NCI-H1105 treated with DMSO at 0.1 percent for 48 hours (cell line): ENCODE measurements at places on chromosomes 16 and 17.

GRCh38 chr17:18143044-18143936 is 34.7 kb downstream of the MYO15A start:
- DNase-seq = no peak

GRCh38 chr17:63930951-63931575 is 1.1 kb downstream of the CD79B start:
- no peak for DNase-seq

DNA sequence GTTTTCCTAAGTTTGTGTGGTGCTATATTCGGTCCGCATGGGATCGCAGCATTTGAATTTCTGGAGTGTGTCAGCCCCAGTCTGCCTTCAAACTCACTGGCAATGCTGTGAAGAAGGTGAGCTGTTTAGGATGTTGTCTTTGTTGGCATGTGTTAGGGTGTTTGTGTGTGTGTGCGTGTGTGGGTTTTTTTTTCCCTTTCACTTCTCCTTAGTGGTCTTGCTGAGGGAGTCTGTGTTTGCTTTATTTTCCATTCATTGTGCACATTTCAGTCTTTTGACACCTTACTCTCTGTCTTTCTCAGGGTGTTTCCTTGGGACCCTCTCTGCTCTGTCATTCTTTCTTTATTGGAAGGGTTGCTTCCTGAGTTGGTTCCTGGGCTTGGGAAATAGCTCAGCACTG is 27.7 kb upstream of the RBFOX1 start:
- DNase-seq = no peak

DNA sequence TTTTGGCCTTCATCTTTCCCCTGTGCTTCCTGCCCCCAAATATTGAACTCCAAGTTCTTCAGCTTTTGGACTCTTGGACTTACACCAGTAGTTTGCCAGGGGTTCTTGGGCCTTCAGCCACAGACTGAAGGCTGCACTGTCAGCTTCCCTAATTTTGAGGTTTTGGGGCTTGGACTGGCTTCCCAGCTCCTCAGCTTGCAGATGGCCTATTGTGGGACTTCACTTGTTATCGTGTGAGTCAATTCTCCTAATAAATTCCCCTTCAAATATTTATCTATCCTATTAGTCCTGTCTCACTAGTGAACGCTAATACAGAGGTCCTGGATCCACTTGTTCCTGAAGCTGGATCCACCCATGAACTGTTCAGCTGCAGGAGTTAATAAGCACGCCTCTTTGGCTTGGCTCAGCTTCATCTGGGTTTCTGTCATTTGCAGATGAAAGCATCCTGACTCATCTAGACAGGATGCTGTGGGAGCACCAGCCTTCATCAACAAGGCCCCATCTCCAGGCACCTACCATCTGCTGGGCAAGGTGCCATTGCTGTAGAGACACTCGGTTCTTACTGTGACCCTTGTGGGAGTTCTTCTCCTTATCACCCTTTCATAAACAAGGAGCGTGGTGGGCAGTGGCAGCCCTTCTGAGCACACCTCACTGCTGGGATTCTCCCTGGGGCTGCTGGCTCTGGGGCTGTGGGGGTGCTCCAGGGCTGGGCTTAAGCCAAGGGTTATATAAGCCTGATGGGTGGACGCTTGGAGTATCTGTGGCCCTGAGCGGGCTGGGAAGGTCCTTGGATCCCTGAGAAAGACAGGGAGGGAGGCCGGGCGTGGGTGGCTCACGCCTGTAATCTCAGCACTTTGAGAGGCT is 23.1 kb downstream of the LAT start:
- DNase-seq = no peak

DNA sequence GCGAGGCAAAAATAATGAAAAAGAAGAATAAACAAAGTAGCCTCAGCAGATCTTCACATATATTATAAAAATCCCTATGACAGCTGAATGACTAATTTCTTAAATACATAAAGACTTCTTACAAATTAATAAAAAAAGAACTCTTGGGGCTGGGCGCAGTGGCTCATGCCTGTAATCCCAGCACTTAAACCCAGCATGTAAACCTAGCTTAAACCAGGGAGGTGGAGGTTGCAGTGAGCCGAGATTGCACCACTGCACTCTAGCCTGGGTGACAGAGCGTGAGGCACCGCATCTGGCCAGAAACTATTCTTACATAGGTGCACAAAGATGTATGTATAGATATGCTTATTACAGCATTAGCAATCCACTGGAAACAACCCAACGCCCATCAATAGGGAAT is 27.7 kb downstream of the C17orf100 start:
- DNase-seq = no peak

DNA sequence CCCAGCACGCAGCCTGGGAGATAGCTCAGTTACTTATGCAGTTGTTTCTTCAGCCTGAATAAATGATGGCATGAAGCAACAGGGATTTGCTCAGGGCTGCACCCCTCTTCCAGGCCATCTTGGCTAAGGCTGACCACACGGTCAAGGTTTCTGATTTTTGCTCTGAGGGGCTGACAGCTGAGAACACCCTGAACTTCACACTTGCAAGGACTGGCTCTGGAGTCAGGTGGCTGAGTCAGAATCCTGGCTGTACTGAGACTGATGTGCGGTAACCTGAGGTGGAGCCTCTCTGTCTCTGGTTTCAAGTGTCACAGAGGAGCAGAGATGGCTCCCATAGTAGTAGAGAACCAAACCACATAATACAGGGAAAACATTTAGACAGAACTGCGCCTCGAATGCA is 4.8 kb downstream of the MTHFSD start:
- no peak for DNase-seq

DNA sequence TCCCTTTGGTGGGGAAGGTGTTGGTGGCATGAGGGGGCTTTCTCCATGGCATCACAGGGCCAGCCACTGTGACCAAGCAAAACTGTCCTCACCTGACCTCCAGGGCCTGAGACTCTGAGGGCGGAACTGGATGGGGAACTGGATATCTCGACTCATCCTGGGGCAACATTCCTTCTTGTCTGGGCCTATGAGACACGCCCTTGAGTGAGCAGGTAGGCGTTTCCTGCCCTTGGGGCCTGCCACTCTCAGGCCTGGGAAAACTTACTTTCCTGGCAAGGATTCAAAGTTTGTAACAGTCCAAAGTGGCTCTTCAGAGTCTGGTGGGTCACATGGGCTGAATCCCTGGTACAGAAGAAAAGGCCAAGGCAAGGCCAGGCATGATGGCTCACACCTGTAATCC is 9.6 kb downstream of the MT1X start:
- peak; percentile 58 for DNase-seq

DNA sequence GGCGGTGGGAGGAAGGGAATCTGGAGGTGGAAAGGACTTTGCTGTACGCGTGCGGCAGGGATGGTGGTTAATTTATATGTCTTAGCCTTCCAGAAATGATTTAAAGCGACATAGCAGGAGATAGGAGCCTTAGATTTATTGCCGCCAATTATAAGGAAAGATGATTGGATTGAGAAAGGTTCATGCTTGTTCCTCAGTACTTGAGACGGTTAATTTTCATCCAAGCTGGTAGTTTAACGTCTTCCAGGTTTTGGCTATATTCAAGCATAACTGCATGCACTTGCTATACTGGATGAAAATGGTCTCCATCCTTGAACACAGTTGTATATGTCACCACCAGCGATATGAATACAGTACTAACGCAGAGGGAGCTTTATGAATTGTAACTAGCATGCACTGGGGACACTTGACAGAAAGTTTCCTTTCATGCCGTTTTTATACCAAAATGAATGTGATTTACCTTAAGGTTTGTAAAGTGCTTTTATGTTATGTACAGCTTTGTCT is 610 bp upstream of the PEX12 start:
- no peak for DNase-seq

DNA sequence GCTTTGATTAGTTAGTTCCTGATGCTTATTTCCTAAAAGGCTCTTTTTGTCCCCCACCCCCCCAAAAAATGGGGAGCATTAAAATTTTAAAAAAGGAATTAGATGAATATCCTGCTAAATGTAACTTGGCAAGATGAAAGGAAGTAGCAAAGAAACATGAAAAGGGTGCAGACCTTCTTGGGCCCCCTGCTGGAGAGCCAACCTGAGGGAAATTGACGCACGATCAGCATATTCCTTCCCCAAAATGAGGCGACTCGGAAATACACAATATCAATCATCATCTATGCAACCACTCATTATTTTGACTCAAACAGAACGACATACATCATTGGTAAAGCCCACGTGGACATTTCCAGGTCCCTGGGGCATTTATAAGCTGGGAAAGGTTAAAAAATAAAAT is 59.7 kb downstream of the GRIN2A start:
- DNase-seq = no peak

GRCh38 chr16:81241706-81242105 is 3.2 kb downstream of the BCO1 start:
- no peak for DNase-seq

DNA sequence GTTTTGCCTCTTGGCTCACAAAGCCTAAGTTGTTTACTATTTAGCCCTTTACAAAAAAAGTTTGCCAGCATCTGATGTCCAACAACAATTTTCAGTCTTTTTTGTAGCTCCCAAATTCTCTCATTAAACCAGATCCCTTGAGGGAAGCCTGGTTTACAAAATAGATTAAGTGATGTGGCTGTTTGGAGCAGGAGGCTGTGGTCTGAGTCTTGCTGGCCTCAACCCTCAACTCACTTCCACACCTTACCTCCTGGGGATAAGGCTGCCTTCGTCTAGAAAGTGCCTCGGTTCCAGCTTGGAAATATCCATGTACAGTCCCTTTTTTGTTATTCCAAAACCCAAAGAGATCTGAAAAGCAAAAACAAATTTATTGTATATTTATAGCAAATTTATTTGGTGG is 138.4 kb downstream of the WWOX start:
- no peak for DNase-seq

GRCh38 chr17:77769215-77769614 is 189.3 kb upstream of the TNRC6C start:
- peak; percentile 11 for DNase-seq

GRCh38 chr17:49217651-49218413 is 7.3 kb downstream of the ABI3 start:
- DNase-seq = no peak

DNA sequence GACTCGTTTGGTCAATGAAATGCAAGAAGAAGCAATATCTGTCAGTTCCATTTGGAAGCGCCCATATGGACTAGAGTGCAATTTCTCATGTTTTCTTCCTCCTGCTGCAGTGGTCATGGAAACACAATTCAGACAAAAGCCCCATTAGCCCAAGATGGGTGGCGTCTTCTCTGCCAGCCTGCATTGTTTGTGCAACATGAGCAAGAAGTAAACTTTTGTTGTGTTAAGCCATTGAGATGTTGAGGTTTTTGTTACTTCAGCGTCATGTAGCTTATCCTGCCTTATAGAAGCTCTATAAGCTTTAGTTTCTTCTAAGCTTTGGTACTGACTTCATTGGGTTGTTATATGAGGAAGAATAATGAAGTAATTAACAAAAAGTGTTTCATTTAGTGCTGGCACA is 137.4 kb downstream of the NPIPB5 start:
- DNase-seq = no peak

DNA sequence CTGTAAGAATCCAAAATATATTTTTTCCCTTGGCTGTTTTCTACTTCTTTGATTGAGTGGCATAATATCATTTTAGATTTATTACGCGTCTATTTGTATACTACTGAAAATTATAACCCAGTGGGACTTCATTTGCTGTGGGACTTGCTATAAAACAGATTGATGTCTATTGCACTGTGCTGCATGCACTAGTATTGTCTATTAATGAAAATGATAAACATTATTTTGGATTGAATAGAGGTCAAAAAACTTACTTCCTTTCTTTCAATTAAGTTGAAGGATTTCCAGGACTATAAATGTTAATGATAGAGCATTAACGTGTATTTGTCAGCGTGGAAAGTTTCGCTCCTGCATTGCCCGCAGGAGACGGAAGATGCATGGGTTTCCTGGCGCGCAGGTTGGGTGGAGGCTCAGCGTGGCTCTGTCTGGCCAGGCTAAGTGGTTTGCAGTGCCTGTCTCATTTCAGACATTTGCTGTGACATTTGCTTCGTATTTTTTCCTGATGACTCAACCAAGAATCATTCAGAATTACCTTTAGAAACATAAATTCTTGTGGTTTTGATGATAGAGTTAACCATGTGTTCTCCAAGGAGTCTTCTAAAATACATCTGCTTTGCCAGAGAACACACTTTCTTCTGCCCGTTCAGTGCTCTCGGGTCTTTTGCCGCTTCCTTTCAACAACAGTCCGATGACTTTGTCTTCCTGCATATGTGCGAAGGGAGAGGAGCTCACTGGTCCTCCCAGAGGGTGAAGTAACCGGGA is 216.7 kb downstream of the RPTOR start:
- no peak for DNase-seq

DNA sequence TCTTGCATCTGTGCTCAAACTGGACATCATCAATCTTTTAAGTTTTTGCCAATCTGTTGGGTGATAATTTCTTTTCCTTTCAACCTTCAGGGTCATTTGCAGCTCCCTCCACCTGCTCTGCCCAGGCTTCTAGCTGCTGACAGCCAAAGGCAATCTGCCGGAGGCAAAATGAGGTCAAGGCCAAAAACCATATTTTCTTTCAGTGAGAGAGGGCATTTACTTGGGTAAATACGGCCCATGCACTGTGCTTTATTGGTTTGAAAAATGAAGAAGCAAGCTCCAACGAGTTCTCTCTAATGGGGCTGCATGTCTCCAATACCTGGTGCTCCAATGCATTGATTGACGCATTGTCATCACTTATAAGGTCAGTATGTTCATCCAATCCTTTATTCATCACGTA is 23.1 kb downstream of the RBFOX1 start:
- no peak for DNase-seq

- no peak for DNase-seq
Observed at GRCh38 chr16:28185696-28186095, 26.1 kb downstream of the XPO6 start.

- DNase-seq = no peak
Observed at GRCh38 chr17:61469474-61469873, 17.3 kb downstream of the TBX4 start.

DNA sequence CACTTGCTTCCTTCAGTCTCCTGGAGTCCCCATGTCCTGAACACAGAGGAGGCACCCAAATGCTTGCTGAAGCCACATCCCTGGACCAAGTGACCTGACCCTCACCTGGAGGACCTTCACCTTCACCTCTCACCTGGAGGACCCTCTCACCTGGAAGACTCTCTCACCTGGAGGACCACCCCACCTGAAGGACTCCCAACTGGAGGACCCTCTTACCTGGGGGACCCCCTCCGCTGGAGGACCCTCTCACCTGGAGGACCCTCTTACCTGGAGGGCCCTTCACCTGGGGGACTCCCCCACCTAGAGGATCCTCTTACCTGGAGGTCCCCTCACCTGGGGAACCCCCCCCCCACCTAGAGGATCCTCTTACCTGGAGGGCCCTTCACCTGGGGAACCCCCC is 573 bp upstream of the CDK10 start:
- DNase-seq = no peak

GRCh38 chr16:30882429-30883310 is 11.2 kb downstream of the BCL7C start:
- DNase-seq = no peak

- DNase-seq = no peak
Observed at GRCh38 chr17:52660692-52661091, 502.2 kb upstream of the CA10 start.
